ENCODE measurements at places on chromosomes 3 and 15.

- DNase-seq: no peak
These were observed 153.5 kb downstream of the UACA start for GRCh38 chr15:70609889-70610288.

GRCh38 chr3:136334209-136334608 lies 84.1 kb downstream of the PCCB start:
- no peak for DNase-seq

DNA sequence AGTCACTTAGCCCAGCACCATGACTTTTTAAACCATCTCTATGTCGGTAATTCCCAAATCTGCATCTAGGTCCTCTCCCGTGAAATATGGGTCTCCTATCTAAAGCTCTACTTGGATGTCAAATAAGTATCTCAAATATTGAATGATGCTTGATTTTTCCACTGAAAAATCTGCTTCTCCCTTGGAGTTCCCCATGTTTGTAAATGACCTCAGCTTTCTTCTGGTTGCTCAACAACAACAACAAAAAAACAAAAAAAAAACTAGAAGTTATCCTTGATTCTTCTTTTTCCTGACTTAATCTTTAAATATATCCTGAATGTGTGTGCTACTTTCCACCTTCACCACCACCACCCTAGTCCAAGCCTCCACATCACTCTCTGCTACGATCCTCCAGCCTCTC lies 307.5 kb upstream of the UBE2E2 start:
- no peak for DNase-seq

DNA sequence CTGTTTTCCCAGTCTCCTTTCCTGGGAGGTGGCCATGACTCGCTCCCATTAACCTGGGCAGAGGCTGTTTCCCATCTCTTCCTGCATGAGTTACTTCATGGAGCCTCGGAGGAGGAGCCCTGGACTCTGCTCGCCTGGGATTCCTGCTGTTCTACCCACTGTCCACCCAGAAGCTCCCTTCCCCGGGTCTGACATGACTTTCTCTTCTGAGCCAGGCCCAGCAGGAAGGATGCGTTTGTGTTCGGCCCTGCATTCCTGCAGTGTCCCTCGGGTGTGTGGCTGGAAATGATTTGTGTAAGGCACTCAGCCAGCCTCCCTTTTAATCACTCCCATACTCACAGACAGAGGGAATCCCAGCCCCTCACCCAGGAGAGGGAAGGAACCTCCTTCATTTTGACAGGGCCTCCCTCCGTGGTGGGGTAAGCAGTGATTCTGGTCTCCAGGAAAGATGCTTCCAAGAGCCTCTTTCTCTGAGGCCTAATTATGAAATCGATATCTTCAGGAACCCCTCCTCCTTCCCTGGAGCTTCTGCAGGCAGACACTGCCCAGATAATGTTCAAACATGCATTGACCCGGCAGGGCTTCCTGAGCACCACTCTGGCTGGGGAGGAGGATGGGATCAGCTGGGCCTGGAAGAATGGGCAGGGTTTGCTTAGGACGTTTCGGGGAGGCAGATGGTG lies 41.6 kb upstream of the DLG1 start:
- DNase-seq: peak; percentile 78

DNA sequence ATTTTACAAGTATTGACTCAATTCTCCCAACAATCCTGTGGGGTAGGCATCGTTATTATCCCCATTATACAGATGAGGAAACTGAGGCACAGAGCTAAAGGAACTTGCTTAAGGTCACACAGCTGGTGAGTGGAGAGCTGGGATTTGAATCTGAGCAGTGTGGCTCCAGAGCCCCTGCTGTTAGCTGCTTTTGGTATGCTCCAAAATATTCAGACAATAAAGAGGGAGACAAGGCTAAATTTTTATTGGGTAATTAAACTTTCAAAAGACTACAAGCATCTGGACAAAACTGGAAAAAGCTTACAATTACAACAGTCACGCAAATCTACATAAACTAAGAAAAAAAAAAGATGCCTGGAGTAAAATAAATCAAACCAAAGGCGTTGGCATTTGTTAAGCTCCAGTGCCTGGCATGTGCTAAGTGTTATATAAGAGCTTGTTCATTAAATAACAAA lies 27.7 kb downstream of the CCDC13 start:
- no peak for DNase-seq

DNA sequence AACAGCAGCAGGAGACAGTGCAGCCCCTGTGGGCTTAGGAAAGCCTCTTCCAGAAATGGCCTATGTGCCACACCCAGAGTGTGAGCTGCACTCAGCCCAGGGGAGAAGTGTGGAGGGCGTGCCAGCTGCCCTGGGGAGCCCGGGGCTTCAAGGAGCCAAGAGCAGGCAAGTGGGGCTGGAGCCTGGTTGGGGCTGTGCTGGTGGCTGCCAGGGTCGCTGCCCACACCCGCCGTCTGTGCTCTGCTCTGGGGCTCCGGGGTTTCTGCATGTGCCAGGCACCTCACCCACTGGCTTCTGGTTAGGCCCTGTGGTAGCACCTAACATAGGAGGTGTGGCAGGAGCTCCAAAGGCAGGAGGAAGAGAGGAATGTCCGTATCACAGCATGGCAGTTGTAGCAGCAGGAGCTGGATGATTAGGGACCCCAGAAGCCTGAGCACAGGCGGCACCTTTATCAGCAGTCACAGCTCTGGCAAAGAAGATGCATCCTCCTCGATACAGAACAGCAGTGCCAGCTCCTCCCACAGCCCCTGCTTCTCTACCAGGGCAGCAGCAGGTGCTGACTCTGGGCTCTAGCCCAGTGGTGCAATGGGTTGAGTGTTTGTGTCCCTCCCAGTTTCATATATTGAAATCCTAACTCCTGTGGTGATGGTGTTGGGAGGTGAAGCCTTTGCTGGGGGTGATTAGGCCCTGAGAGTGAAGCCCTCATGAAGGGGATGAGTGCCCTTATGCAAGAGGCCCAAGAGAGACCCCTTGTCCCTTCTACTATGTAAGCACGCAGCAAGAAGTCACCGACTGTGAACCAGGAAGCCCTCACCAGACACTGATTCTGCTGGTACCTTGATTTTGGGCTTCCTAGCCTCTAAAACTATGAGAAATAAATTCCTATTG lies 70.0 kb upstream of the KLF13 start:
- no peak for DNase-seq

DNA sequence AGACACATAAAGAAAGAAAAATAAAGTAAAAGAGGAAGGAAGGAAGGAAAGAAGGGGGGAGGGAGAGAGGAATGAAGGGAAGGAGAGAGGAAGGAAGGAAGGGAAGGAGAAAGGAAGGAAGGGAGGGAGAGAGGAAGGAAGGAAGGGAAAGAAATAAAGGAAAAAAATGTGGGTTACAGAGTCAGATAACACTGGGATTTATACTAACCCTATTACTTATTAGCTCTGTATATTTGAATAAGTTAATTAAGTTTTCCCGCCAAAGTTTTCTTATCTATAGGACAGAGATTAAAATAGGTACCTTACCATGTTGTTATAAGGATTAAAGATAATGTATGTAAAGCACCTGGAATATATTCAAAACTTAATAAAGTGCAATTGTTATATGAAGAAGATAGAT lies 439.3 kb upstream of the KCNMB2 start:
- DNase-seq: no peak

- DNase-seq: no peak
These were observed 822 bp downstream of the ST8SIA2 start for GRCh38 chr15:92394309-92395097.

- peak; percentile 32 for DNase-seq
These were observed 19.8 kb downstream of the MEGF11 start for GRCh38 chr15:66233487-66234415.

DNA sequence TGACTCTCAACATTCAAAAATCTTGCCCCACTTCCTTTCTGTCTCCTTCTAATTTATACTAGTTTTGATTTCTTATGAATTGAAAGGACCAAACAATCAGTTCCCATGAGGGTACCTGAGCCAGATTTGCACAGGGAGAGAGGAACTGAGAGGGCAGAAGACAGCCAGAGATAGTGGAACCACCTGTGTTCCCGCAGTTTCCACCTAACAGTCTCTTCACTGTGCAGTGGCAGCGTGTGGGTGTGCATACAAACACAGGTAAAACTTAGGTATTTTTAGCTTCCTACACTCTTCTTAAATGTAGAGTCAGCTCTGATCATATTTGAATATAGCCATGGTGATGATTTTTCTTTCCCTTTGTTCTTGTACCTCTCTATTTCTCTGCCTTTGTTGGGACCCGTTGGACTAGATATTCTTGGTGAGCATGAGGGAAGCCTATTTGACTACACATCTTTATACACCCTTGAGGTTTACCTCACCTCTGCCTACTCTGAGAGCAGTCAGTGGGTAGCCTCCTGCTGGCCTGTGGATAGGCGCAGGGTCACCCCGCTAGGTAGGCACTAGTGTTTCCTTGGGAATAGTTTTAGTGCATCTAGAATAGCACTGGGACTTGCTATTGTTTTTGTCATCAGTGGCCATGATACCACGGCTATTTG lies 58.8 kb downstream of the MAP3K13 start:
- DNase-seq: no peak

DNA sequence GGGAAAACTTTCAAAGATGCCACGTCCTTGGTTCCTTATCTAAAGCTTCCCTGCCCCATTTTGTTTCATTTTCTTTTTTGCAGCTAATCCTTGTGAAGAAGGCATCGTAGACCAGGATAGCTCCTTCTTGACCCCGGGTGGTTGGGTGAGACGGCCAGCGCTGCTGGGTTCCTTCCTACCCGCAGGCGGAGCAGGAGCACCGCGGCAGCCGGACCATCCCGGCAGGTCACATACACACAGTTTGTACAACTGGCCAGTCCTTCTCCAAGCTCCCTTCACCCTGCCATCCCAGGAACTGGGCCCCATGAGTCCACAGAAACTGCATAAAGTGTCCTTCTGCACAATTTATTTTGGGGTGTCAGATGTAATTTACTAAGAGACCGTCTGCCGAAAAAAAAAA lies 83.9 kb downstream of the MEGF11 start:
- DNase-seq: no peak

DNA sequence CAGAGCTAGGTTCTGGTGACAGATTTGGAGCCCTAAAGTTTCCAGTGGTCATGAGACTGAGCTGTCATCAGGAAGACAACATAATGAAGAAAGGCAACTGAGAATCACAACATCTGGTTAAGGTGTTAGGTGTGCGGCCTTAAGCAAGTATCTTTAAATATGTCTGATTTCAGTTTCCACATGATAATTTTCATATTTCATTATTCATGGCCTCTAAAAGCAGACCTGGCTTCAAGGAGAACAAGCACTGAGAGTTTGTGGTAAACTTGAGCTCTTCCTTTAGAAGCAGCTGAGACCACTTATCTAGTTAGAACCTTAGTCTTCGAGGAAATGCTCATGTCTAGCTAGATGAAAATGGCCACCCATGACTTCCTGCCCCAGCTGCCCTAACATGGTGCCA lies 25.7 kb upstream of the MYLK start:
- no peak for DNase-seq

DNA sequence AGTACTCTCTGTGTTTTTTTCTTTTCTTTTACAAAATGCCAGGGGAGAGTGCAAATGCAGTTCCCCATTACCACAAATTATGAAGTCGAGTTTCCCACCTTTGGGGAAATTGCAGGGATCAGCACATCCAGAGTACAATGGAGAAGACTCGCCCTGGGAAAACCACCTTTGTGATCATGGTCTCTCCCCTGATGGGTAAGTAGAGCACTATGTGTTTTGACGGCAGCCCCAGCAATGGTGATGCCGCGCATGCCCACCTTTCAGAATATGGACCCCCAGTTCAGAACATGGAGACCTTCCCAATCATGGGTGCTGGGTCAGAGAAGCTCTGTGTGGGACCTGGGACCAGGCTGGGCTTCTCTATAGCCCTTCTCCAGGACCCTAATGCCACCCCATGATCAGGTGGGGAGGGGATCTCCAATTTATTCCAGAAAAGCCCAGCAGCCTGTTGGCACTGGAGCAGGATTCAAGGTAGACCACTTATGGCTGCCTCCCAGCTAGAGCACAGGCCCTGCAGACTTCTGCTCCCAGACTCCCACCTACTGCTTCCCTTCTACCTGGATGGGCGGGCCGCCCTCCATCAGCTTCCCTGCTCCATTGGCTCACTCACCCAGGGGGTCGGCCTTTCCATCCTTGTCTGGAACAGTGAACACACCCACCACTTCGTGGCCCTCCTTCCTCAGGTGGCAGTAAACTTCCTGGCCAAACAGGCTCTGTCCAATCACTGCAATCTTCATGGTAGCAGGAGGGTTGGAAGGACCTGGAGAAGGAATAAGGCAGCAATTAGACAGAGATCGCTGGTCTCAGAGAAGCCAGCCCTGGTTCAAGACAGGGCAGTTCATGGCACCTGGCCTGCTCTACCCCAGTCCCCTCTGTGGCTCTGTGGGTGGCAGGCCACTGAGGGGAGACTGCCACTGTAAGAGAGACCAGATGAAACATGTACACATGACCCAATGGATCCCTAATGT lies 19.9 kb downstream of the ALDH1L1 start:
- no peak for DNase-seq

DNA sequence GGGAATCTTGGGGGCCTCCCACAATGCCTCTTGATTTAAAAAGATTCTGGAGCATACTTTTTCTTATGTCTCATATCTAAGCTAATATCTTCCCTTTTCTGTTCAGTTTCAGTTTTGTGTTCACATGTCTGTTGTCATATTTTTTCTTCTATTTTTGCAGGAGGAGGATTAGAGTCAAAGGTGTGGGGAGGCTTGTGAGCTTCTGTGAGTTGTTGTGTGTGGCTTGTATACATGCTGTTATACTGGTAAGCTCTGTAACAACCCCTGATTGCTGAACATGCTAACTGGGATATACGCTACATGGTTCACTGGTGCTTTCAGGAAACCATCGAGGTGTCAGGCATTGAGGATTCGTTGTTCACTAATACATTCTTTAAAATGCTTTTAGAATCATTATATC lies 83.5 kb downstream of the SLC25A26 start:
- no peak for DNase-seq

DNA sequence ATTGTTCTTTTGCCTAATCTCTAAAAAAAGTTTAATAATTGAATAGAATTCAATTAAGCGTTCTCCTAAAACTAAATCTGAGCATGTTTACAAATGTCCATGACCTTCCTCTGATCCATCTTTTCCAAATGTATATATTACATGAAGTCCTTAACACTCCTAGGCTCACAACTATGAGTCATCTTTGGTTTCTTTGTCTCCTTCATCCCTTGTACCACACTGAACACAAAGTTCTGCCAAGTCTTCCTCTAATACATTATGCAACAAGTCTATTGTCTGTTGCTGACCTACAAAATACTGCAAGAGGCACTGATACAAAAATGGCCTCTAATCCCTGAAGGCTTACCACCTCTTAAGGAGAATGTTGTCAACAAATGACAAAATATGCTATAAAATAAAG lies 550.2 kb downstream of the PYDC2 start:
- DNase-seq: no peak

GRCh38 chr3:54712539-54712938 lies 215.3 kb downstream of the LRTM1 start:
- no peak for DNase-seq

GRCh38 chr15:83012076-83012426 lies 612 bp upstream of the C15orf40 start:
- no peak for DNase-seq
